ENCODE measurements at places on chromosomes 2 and 18.

DNA sequence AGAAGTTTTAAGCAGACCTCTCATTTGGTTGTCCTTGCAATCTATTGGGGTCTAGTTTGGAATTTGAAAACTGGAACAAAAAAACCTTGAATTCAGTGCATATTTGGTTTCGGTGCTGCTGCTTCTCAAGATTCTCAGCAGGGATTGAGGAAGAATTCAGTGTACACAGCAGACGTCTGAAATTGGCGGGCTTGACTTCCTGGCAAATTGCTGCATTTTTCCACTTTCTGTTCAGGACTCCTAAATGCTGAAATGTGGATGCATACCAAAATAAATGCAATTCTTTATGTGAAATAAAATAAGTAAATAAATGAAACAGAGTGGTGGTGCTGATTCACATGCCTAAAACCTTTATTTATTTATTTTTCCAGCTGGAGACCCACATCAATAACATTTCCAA, 332.4 kb upstream of the KYNU start:
- DNase-seq, result no peak

GRCh38 chr18:69558052-69558451, 157.4 kb downstream of the DOK6 start:
- no peak for DNase-seq

GRCh38 chr18:24546307-24546706, 85.9 kb downstream of the HRH4 start:
- DNase-seq, result no peak

GRCh38 chr2:120609826-120610395, 125.8 kb upstream of the GLI2 start:
- DNase-seq, result no peak

- DNase-seq, result peak; percentile 52
These were observed 178.2 kb upstream of the RASGRP3 start for GRCh38 chr2:33298233-33298632.

- DNase-seq, result no peak
These were observed 282 bp upstream of the PUS10 start for GRCh38 chr2:61018318-61018755.

GRCh38 chr2:74740741-74741431, 86.8 kb downstream of the SEMA4F start:
- DNase-seq, result peak; percentile 94

GRCh38 chr2:138121666-138122661, 157.7 kb downstream of the HNMT start:
- no peak for DNase-seq

GRCh38 chr2:23947350-23947749, 7.1 kb downstream of the UBXN2A start:
- DNase-seq, result no peak

DNA sequence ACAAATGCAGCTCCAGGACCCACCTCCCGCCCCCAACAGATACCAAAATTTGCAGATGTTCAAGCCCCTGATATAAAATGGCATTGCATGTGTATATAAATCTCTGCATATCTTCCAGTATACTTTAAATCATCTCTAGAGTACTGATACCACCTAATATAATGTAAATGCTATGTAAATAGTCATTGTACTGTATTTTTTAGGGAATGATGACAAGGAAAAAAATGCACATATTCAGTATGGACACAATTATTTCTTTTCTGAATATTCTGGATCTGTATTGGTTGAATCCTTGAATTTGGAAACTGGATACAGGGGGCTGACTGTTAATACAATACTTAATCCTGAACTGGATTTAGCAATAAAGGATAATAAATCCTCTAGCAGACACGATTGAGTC, 67.7 kb downstream of the FRZB start:
- DNase-seq, result no peak

- DNase-seq, result no peak
These were observed 136.7 kb downstream of the CTNNA2 start for GRCh38 chr2:79649531-79649930.

GRCh38 chr18:5393779-5394178, 98.3 kb upstream of the ZBTB14 start:
- DNase-seq, result peak; percentile 13

DNA sequence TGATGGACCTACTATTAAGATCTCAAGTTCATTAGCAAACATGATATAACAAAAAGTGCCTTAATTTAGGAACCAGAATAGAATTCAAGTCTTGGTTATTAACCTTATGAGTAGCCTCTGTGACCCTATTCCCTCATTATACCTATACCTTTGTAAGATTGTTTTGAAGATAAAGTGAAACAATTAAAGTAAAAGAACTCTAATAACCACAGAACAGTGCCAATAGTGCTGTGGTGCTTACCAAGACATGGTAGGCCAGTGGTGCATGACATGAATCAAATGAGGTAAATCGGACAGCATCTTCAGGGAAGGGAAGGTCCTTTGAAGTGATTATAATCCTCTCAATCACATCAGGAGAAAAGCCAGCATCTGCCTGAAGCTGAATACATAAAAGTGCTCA, 36.4 kb downstream of the METTL4 start:
- DNase-seq, result peak; percentile 68

GRCh38 chr18:51884039-51884438, 456.0 kb upstream of the DCC start:
- DNase-seq, result no peak

GRCh38 chr2:165016772-165017411, 61.6 kb upstream of the SLC38A11 start:
- DNase-seq, result peak; percentile 60

GRCh38 chr18:75931079-75931478, 503.6 kb upstream of the SMIM21 start:
- no peak for DNase-seq

DNA sequence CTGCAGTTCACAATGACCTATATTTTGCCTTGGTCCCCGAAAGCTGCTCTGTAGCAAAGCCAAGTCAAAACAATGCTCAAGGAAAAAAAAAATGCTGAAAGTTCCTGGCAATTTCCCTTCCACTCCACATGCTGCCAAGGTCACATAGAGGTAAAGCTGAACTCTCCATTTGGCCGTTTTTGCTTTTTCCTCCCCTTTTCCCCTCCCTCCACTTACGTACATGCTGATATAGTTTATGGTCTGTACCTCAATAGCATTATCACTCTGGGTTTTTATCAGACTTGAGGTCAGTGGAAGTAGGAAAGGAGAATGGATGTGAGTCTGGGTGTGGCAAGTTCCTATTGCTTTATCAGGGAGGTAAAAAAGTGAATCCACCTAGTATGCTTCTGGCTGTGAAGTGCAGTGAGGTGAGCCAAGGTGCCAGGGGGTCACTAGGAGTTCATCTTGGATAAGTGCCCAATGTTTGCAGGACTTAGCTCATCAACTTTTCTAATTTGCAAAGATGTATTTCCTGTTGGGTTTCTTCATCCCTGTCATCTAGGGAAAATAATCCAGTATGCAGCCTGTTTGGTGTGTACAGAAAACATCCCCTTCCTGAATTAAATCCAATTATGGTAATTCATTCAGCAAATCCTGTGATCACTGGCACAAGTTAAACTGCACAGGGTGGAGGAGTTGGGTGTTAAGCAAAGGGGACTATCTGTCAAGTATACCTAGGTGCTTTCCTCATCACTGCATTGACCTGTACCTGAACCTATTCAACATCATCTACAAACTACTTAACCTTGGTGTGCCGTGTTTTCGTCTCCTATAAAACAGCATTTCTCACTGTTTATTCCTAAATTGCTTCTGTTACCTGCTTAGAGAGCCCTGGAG, 124.3 kb upstream of the CYP26B1 start:
- DNase-seq, result peak; percentile 25

- DNase-seq, result no peak
These were observed 49.1 kb upstream of the ID2 start for GRCh38 chr2:8632755-8633154.

DNA sequence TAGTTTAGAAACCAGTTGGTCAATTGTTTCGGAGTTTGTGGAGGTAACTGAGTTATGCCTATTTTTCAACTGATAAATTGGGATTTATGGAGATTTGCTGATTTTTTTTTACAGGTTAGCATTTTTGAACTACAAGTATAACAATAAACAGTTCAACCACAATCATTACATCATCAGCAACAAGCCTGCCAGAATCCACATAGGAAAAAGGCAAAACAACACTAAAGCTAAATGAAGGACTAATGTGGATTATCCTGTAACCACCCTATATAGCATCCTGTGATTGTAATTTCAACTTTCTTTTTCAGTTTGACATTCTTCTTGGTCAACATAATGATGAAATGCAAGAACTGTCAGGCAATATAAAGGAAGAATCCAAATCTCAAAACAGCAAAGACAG, 76.5 kb downstream of the CCDC102B start:
- no peak for DNase-seq

GRCh38 chr18:58896734-58897508, 32.2 kb downstream of the ZNF532 start:
- DNase-seq, result no peak

GRCh38 chr2:29108225-29108624, 7.0 kb upstream of the CLIP4 start:
- DNase-seq, result peak; percentile 88

- DNase-seq, result no peak
These were observed 96.7 kb downstream of the CRIM1 start for GRCh38 chr2:36452260-36452659.

- no peak for DNase-seq
These were observed at the start of gene OXER1 for GRCh38 chr2:42764096-42764495. TSS of gene OXER1 (minus strand) at chr2:42764135. CDS start at chr2:42764062, 73 bp downstream.

DNA sequence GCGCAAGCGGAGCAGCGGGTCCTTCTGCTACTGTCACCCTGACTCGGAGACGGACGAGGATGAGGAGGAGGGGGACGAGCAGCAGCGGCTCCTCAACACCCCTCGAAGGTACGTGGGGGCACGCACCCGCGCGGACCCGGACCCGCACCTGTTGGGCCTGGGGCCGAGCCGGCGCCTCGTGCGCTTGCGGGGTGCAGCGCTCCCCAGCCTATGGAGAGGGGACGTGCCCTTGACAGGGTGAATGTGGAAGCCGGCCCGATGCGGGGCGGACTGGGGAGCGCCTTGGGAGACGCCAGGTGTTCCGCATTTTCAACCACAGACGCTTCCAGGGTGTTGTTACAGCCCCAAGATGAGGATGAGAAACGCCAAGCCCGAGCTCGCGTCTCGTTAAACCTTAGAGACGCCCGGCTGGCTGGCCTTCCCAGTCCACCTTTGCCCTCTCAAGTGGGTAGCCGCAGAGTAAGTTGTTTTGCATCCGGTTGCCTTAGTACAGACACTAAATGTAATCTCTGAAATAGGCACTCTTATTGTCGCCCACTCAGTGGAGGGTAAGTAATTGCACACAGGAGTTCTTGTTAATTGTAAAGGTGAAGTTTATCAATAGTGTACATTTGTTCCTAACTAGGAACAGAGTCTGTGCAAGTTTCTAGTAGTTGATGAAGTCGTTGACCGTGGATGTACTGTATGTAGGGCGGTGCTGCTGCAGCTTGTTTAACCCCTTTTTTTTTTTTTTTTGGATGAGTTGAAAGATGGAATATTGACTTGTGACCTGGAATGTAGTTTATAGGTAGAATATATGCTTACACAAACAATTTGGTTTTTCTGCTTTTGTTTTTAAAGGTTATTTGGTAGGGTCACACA, 815 bp downstream of the GMCL1 start:
- peak; percentile 41 for DNase-seq

DNA sequence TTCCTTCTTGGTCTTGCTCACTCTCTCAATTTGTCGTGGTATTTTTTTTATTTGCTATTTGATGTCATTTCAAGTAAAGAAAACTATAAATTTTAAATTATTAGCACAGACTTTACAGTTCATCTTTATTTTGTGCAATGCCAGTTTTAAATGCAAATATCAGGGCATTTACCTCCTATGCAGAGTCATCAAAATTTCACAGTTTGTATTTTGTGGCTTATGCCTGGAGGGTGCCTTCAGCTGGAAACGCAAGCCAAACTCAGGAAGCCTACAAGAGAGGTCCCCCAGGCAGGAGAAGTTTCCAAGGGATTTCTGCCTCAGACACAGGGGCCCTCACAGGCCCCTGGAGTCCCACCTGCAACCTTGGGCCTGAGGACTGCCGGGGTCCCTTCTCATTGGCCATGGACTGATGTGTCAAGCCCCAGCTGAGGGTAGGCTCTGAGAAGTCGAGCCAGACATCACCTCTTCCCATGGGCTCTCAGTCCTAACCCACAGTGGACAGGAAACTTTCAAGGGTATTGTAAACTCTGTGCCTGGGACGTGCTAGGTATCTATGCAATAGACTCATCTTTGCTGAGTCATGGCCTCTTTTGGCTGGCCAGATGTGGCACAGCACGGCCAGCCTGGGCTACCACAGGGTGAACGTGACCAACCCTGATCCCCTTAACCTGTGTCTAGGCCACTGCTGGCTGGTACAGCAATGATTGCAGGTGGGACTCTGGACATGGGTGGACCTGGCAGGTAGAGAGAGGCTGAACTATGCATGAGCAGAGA, 236.5 kb downstream of the CELF4 start:
- DNase-seq, result no peak

DNA sequence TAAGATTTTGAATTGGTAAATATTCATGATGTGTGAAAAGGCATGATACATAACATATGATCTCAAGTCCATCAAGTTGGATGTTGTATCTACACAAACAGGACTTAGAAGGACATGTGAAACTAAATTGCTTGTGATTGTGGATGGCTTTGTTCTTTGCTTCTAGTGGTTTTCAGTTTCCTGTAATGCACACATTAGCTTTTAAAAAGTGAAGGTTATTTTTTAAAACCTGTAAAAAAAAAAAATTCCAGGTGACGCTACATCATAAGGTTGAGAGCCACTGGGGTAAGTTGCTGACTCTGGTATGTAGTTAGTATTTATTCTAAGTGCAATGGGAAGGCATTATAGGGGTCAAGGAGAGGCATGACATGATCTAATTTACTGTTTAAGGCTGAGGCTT, 48.4 kb upstream of the TMEM247 start:
- DNase-seq, result no peak

DNA sequence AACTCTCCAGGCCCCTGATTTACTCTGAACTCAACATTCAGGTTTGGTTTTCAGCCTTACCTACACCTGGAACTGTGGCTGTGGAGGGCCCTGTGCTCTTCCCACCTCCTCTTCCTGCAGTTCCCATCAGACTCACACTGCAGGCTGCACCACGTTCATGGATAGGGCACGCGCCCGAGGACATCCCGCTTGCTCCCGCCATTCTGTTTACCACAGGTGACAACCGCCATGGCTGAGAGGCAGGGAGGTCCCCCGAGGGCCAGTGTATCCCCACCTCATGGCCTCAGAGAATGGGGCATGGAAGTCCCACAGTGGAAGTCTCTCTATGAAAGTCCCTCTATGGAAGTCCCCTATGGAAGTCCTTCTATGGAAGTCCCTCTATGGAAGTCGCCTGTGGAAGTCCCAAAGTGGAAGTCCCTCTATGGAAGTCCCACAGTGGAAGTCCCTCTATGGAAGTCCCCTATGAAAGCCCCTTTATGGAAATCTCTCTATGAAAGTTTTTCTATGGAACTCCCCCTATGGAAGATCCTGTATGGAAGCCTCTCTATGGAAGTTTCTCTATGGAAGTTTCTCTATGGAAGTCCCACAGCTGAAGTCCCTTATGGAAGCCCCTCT, 358.4 kb upstream of the SALL3 start:
- no peak for DNase-seq
